ENCODE measurements at places on chromosomes 4 and X.

GRCh38 chr4:6943012-6943884 is 33.6 kb downstream of the TBC1D14 start:
- peak; percentile 49 for DNase-seq

DNA sequence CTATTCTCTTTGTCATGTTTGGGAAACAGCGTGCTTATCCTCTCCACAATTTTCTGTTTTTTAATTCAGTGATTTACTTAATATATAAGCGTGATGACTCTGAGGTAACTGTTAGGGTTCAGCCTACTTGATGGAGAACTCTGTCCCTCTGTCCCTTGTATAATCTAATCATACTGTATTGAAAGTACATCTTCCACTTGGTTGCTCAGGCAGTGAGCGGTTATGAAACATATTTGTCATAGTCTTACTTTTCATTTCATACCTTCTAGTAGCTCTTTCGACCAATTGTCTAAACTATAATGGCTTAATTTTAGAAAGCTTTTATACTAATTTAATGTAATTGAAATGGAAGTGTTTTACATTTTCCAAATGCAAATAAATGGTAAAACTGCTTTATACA is 469.0 kb downstream of the TLL1 start:
- DNase-seq, result no peak

DNA sequence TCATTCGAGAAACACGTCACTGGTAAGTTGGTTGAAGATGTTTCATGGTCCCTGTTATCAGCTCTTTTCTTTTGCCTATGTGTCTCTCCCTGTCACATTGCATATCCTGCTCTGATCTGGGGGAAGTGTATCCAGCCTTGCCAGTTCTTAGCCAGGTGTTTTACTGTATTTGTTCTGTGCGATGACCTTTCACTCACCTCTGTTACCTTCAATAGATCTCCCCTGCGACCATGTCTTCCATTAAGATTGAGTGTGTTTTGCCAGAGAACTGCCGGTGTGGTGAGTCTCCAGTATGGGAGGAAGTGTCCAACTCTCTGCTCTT is 2.6 kb downstream of the RGN start:
- no peak for DNase-seq

GRCh38 chr4:90792696-90793095 is 665.5 kb downstream of the CCSER1 start:
- no peak for DNase-seq

- DNase-seq, result no peak
These were observed 26.7 kb upstream of the GTPBP6 start for GRCh38 chrX:345020-345925.

- DNase-seq, result no peak
These were observed 18.2 kb upstream of the RASL11B start for GRCh38 chr4:52843958-52844357.

GRCh38 chrX:96464880-96465558 is 219.6 kb upstream of the DIAPH2 start:
- DNase-seq, result no peak

DNA sequence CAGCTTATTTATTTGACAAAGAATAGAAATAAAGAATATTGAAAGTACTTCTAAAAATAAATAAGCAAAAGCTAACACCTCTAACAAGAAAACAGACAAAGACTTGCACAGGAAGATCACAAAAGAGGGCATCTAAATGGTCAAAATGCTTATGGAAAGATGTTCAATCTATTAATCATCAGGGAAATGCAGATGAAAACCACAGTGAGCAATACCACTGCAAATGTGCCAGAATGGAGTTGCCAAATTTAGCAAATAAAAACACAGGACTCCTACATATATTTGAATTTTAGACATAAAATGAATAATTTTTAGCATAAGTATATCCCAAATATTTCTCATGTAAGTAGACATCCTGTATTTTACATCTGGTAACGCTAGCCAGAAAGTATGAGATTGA is 56.1 kb upstream of the HPGD start:
- no peak for DNase-seq

DNA sequence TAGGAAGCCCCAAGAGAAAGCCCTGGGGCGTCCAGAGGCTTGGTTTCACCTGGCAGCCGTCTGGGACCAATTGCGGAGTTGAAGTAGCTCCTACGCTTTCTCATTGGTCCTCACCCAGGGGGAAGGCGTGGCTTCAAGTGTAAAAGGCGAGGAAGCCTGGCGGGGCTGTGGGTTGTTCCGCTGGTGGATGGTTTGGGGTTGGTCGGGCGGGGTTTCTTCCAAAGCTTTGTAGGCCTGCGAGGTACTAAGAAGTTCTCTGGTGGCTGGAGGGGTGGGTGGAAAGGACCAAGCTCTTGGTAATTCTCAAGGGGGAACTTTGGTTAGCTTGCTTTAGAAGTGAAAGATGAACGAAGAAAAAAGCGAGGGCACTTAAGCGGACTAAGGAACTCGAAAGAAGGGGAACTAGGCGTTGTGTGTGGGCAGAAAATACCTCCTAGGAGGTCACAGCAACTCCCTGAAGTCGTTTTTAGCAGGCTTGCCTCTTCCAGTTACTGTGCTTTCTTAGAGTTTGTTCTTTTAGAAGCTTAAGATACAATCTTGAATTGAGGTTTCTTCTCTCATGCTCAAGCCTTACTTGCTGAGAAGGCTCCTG is 36.6 kb downstream of the CCNG2 start:
- DNase-seq, result peak; percentile 14

DNA sequence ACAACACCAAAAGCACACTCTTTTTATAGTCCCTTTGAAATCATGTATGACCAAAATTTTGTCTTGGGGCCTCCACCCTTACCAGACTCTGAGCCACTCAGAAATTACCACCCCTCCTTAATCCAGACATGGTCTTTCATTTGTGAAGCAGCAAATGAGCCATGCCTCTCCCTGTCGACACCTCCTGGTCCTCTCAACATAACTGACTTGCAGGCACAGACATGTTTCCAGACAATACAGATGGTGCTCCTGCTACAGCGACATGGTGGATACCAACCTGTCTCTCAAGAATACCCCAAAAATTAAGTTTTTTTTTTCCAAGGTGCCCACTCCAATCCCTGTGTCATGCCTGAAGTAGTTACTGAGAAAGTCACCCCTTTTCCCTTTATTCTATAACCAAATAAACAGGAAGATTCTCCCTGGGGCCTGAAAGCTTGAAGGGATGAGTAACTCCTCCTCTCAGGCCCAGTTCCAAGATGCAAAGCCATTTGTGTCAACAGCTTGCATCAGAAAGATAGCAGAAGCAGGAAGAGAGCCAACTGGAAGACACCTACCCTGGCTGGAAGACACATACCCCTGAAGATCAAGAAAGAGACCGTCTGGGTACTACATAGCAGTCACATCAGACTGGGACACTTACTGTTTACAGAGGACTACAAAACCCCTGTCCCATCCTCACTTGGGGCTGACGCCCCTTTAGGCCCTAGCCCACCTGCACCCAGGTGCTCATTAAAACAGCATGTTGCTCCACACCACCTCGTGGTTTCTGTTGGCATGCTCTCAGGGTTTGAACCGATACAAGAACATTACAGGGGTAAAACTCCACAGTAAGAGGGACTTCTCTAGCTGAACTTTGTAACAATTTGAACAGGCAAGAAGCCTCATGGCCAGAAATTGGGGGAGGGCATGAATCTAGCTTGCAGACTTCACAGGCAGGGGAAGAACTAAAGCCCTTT is 5.5 kb upstream of the UGT2B17 start:
- no peak for DNase-seq

DNA sequence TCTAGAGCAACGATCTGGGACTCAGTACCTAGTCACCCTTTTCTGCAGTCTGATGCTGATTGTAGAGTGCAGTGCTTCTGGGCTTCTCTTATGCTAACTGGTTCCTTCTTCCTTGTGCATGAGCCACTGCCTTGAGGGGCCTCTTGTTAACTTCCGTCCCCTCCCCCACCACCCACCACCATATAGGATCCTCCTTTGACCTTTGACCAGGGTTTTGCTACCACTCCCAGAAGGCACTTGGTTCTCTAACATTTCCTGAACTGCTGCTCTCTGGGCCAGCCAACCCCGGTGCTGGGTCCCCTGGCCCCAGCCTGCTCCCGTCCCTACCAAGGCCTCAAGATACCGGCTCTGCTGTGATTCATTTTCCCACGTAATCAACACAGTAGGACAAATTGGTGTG is 104.6 kb upstream of the KLF3 start:
- no peak for DNase-seq

DNA sequence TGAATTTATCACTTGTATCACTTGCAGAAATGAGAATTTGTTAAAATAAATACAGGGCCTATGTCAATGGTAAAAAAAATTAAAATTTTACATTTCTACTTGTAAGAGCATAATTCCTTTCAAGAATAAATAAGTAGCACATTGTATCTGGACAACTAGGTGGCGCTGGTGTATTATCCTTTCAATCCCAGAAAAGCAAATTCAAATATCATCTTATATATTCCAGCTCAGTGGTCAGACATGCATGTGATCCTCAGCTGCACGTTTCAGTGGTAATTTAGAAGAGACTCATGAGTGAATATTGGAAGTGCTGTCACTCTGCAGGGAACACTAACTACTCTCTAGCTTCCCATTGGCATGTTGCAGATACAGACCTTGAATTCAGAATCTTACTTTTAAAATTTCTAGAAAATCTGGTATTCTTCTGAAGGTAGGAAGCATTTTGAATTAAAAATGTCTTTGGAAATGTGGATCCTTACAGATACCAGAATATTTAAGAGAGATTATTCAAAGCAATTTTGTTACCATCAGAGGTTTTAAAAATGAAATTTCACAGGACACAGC is 1414.7 kb upstream of the TENM3 start:
- DNase-seq, result peak; percentile 65

- peak; percentile 58 for DNase-seq
These were observed at the start of gene SGMS2 for GRCh38 chr4:107824350-107825071. TSS of gene SGMS2 (plus strand) at chr4:107824932. CDS start at chr4:107895554, 70,622 bp downstream.
